ENCODE measurements at places on chromosomes 6 and 20. TPM values are rescaled to one million over a fixed set of nuclear protein-coding genes. Genes with fewer than 3 reads are reported as not detected.

Gene ZNF165
- 5.7 TPM for polyA plus RNA-seq

Gene TFAP2D
- polyA plus RNA-seq: not detected

- DNase-seq: no peak
These were observed 59.0 kb upstream of the MRAP2 start for GRCh38 chr6:83974409-83975050.

GRCh38 chr6:6461138-6461537 lies 127.4 kb upstream of the LY86 start:
- DNase-seq: no peak

DNA sequence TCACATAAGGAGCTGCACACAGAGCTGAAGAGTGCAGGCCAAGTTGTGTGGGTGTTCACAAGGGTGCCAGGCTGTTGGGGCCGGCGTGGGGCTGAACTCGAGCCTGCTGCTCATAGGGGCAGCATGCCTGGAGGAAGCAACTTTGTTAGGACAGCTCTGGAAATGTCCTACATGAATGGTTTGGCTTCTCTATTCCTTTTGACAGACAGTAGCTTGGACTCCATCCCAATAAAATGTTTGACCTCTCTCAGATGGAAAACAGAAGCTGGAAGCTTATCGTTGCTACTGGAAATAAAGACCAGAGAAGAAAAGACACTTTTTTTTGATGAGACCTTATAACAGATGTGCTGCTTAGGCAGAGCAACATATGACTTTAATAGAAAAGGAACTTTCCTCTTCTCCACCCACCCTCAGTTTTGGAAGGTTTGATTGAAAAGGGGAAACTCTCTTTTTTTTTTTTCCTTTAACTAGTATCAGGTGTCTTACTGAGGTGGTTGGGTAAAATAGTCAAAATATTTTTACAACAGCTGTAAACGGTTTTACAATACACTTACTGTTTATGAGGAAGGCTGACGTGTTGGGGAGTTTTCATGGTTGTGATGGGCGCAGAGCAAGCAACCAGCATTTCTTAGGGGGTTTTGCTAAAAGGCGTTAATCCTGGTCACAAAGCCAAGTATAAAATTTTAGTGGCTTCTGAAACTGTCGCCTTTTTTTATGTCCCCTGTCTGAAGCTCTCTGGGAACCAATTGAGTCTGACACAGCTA lies 80.7 kb upstream of the EEF1E1 start:
- no peak for DNase-seq

DNA sequence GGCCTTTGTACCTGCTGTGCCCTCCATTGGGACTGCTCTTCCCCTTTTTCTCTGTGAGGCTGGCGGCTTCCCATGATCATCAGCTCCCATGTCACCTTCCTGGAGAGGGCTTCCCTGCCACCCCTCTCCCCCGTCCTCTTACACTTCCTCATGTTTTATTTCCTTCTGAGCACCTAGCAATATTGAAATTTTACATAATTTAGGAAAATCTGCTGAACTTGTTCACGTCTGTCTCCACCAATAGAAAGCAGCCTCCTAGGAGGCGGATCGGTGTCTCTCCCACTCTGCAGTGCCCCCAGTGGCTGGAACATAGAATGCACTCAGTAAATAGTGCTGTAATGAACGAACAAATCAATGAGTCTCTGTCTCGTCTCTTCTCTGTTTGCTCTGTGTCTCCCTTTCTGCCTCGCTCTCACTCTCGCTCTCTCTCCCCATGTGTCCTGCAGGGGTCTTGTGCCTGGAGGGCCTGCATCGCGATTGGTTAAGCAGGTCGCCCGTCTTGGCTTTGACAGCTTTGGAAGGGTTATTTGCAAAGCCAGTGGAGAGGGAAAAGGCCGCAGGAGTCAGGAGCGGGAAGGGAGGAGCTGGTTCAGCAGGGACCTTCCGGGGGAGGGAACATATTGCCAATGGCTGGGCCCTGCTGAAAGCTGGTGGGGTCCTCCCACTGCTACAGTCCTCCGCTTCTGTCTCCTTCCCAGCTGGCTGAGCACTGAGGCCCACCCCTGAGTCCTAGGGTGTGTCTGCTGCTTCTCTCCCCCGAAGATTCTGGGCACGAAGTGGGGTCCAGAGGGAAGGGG lies 12.1 kb upstream of the OCSTAMP start:
- peak; percentile 47 for DNase-seq

DNA sequence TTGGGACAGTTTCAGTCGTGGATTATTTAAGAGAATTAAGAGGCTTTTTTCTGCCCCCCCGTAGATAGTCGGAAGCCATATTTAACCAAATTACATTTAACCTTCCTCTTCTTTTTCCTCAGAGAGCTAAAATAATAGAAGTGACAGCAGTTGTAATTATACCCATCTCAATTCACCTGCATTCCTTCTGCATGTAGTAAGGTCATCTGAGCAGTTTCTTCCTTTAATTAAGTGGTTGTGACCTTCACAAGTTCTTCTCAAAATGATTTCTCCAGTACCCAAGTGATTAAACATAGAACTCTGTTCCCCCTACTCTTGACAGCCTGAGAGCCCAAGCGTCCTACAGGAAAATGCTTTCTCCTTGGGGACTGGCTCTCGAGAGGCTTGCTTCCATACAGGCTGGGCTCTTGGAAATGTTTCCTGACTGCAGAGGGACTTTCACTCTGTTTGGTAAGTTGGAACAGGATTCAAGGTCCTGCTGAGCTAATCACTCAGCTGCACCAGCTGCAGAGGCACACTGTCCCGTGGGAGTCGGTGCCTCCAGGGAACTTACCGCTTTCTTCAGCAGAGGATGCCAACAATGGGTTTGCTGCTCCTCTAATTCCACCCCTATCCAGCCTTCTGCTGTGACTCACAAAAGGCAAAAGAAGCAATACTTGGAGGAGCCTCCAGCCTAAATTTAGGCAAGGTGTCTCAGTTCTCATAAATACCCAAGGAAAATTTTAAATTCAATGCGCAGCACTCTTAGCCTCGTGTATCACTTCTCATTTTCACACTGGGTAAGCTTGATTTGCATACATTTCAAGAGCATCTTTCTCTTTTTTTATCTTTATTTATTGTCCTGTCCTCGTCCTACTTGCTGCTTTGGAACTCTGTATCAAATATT lies 414.9 kb downstream of the KIF16B start:
- DNase-seq: no peak

Measured in foreskin keratinocyte (primary cell).